Right atrium auricular region (tissue), 2 donors: ENCODE measurements at places on chromosomes 12 and 14.

DNA sequence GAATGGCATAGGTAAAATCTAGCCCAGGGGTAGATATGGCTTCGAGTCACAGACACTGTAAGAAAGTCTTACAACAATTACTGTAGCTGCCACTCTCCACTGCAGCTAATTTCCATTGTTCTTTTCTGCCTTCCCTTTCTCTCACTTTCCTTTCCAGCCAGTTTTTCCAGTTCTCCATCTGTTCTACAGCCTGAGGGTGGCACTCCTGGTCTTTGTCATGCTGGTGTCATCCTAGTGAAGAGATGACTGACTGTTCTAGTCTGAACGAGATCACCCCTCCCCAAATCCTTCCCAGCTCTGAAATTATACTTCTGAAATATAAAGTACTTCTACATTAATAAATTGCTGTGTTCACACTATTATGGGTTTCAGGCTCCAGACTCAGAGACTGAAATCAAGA lies 74.2 kb upstream of the CSRP2 start:
- DNase-seq: no peak

GRCh38 chr12:109139360-109139759 lies 23.0 kb downstream of the ACACB start:
- DNase-seq: no peak

GRCh38 chr14:85363358-85363757 lies 166.6 kb upstream of the FLRT2 start:
- no peak for DNase-seq

DNA sequence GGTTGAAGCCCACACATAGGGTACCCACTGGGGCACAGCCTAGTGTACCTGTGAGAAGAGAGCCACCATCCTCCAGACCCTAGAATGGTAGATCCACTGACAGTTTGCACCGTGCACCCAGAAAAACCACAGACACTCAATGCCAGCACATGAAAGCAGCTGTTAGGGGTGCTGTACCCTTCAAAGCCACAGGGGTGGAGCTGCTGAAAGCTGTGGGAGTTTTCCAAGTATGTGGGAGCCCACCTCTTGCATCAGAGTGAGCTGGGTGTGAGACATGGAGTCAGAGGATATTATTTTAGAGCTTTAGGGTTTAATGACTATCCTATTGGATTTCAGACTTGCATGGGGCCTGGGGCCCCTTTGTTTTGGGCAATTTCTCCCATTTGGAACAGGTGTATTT lies 30.5 kb downstream of the TSPAN19 start:
- no peak for DNase-seq

GRCh38 chr12:66065641-66066136 lies 64.9 kb downstream of the LLPH start:
- DNase-seq: no peak

DNA sequence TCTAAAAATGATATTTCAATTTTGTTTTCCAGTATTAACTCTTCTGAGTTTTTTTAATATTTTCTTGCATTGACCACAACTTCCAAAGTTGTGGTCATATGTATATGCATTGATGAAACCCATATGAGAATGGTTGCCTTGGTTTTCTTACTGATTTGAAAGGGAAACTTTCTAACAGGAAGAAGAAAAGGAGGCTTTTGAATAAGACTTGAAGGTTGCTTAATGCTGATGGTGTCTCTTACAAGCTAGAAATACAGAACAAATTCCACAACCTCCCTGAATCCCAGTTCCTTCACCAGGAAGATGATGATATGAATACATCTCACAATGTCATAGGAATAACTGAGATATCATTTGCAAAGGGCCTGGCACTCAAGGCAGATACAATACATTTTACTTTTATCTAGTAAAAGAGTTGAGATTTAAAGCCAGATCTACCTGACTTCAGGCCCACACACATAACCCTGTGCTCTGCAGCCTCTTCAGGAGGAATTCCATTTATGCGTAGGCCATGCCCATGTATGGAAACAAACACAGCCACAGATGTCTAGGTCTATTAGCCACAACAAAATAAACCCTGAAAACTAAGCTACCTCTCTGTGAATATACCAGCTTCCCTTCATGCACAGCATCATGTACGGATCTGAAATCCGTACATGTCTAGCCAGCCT lies 165.4 kb upstream of the PLEKHG7 start:
- DNase-seq: no peak

DNA sequence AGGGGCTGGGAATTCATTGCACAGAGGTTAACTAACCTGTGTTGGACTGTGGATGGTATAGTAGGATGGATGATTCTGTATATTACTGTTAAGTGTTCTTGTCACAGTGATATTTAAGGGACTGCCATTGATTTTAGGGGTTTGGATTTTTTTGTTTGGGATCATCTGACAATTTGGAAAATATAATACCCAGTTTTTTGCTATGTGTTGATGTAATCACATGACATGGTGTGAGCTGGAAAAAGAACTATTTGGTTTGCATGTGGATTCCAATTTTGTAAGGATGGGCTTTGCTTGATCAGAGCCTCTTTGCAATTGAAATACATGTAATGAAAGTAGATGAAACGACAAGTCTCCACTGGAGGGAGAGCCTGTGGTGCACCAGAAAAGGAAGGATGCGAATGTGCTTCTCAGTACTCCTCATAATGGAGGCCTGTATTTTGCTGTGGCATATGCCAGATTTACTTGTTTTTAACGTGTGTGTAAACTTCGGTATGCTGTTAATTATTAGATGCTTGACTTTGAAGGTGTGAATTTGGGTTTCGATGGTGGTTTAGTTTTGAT lies 2.7 kb downstream of the DYRK2 start:
- DNase-seq: no peak

DNA sequence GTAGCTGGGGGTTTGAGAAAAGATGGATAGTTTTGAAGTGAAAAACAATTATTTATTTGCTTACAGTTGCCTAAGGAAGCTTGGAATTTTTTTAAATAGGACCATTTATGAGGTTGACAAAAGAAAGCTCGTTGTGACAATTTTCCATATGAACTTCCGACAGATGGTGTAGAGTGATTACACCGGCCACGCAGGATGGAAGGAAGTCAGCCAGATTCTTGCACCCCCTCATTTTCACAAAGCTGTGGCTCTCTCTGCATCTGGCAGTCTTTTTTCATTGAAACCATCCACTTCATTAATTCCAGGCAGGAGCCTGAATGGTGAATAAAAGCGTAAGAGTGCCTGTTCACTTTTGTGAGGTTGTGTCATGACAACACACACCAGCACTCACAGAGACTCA lies 1284.1 kb downstream of the AACS start:
- DNase-seq: no peak

DNA sequence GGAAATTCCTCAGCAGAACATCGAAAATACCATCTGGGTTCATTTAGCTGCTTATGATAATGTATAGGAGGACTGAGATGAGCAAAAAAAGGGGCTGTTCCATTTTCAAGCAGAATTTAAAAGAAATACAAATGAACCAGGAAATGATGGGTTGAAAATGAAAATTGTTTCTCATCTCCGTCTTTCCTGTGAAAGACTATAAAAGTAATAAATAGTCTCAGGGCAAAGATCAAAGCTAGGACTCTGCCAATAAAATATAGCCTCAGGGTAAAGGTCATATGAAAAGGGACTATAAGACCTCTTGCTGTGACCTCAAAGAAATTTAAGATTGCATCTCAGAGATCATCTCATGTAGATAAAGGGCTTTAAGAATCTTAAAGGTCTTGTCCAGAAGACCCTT lies 478.0 kb downstream of the BTG1 start:
- no peak for DNase-seq

- no peak for DNase-seq
These were observed 38.0 kb downstream of the DICER1 start for GRCh38 chr14:95119336-95119735.

DNA sequence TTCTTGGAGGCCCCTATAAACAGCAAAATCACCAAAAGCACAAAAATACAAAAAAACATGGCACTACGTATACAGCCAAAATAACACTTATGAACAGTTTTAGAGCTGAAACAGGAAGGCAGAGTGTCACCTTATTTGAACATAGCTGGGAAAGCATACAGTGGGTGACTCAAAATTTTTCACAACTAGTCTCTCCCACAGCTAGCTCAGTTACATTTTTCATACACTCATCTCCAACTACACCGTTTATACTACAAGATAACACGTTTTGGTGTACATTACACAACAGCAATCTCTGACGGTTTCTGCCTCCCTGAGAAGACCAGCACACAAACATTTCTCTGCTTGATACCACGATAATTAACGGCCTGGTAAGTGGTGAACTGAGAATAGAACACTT lies 2.9 kb downstream of the RAD52 start:
- DNase-seq: no peak

DNA sequence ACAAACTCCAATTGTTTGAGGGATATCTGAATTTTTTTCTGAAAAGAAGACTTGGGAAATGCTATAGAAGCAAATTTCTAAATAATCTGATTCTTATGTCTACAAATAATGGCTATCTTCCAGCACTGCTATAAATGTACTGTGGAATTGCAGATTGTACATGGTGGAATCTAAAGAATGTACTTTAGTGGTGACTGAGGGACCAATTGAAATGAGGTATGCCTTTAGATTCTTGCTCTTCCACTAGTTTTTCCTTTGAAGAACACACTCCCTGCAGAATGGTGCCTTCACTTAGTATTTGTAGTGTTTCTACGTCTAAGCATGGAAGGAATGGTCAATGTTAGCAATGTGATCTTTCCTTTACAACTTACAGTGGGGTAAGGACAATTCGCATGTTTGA lies 11.7 kb upstream of the PRB4 start:
- DNase-seq: no peak

DNA sequence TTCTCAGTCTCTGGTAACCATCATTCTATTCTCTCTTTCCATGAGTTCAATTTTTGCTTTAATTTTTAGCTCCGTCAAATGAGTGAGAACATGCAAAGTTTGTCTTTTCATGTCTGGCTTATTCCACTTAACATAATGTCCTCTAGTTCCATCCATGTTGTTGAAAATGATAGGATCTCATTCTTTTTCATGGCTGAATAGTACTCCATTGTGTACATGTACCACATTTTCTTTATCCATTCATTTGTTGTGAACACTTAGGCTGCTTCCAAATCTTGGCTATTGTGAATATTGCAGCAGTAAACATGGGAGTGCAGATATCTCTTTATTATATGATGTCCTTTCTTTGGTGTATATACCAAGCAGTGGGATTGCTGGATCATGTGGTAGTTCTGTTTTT lies 145.4 kb upstream of the E2F7 start:
- DNase-seq: no peak

DNA sequence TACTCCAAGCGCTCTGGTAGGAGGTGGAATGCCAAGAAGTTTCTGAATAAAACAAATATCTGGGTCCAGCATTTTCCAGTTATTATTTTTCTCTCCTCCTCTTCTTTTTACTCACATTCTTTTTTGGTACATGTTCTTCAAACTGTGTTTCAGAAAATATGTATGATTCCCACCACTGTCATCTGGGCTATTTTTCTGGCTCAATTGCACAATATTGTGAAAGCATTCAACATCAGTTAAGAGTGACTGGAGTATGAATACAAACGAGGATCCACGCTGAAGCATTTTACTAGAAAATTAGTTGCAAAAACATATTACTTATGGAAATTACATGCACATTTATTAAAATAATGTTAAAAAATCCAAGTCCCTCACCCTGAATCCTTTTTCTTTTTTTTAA lies 61.5 kb downstream of the KCNMB4 start:
- no peak for DNase-seq

DNA sequence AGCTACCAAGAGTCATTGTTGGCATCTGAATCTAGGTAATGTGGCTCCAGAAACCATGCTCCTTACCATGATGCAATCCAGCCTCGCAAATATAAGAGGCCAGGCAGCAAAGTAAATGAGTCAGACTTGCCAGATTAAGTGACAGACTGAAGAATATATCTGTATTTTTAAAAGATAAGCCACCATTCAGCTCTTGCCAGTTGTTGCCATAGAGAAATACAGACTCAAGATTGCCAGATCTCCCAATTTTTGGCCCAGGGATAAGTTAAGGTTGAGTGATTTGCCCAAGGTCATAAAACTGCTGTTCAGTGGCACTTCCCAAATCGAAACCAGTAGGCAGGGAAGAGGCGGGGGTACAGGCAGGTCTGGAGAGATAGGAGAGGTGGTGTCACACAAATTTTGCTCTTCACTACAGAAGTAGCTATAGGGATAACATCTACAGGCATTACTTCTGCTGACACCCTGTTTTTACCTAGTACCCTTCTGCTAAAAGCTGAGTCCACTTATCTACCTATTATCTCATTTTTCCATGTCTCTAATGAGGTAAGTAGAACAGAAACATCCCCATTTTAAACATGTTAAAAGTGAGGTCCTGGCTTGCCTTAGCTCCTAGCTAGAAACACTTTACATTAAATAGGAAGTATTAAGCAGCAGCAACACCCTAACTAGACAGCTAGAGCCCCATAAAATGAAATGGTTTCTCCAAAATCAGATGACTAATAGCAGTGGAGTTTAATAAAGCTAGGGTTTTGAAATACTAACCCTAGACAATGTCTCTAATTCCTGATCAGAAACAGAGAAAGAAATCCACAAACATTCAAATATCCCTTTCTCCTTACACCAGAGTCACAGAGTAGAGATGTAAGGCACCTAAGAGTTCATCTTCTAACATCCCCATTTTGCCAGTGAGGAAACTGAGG lies 19.5 kb downstream of the DCAF5 start:
- no peak for DNase-seq

DNA sequence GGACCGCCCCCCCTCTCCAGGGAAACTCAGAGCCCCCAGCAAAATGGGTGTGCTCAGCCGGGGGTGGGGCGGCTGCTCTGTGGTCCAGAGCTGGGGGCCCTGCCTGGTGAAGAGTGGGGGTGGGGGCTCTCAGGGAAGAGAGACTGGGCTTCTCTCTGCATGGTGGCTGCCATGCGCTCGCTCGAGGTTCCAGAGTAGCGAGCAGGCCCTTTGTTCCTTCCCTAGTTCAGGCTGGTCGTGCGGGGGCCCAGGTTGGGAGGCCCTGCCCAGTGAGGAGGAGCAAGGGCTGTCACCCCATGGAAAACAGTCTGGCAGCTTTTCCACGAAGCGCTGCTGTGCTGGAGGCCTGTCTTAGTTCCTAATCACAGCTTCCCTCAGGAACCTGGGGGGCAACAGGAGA lies 134.6 kb downstream of the AEBP2 start:
- no peak for DNase-seq

GRCh38 chr12:105076913-105077312 lies 7.3 kb downstream of the ALDH1L2 start:
- DNase-seq: no peak

DNA sequence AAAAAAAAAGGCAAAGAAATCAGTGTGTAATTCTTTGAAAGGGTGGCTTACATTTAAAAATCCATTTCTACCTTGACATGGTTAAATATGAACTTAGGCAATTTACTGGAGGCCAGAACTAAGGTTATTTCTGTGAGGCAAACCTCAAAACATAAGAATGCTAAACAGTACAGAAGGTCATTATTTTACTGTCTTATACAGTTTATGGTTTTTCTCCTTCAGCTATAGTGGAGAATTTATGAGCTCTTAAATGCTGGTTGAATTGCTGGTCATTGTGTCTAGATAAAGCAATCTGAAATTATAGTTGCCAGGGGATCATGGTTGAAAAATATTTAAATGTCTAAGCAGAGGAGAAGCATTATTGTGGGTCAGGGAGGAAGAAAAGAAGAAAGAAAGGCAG lies 70.5 kb downstream of the TRIM9 start:
- DNase-seq: no peak
